ENCODE measurements at places on chromosomes 4 and X. TPM values are rescaled to one million over a fixed set of nuclear protein-coding genes. Genes with fewer than 3 reads are reported as not detected.

Gene ASB5
- total RNA-seq: not detected

Gene TREX2
- total RNA-seq: 1.0 TPM

Gene SNX25
- total RNA-seq: 21.9 TPM

Gene KCND1
- 5.4 TPM for total RNA-seq

Gene STATH
- total RNA-seq: not detected

Gene ATP1B4
- not detected for total RNA-seq

Gene RGN
- 1.4 TPM for total RNA-seq

Gene COL4A6
- 3.6 TPM for total RNA-seq

Gene AMTN
- total RNA-seq: not detected

Gene PI4K2B
- total RNA-seq: 8.0 TPM

Gene GAB3
- total RNA-seq: 17.7 TPM

Gene CNGA1
- 1.1 TPM for total RNA-seq

Gene CXCL11
- not detected for total RNA-seq

Gene ADAM29
- total RNA-seq: not detected

Gene REELD1
- total RNA-seq: 1.3 TPM

Gene GAGE2A
- total RNA-seq: not detected

Gene TASL
- total RNA-seq: 3.1 TPM

Gene AFP
- not detected for total RNA-seq

Gene VEGFD
- total RNA-seq: 8.2 TPM

Gene TMEM31
- not detected for total RNA-seq

Gene FDCSP
- not detected for total RNA-seq

Gene ADGRG2
- 8.3 TPM for total RNA-seq

Gene CSAG1
- total RNA-seq: not detected

Gene PPEF2
- not detected for total RNA-seq

Gene PRMT9
- 7.6 TPM for total RNA-seq

Gene ETNPPL
- not detected for total RNA-seq

Gene NHSL2
- 20.2 TPM for total RNA-seq

Gene UGT2B10
- total RNA-seq: not detected

Gene NEUROG2
- not detected for total RNA-seq

Gene QDPR
- total RNA-seq: 35.5 TPM

Gene FHIP1A
- total RNA-seq: 7.7 TPM

Gene PNMA5
- total RNA-seq: not detected

Gene PCDH19
- total RNA-seq: 4.3 TPM

Gene ASB11
- total RNA-seq: not detected

Gene PCYT1B
- total RNA-seq: not detected

Gene CFI
- 53.6 TPM for total RNA-seq

Gene PLXNA3
- total RNA-seq: 12.9 TPM

Gene HTT
- 52.2 TPM for total RNA-seq

Gene UXT
- 96.2 TPM for total RNA-seq

Gene DMRTC1
- total RNA-seq: not detected

Gene EVC
- total RNA-seq: 21.4 TPM

Gene BOD1L1
- total RNA-seq: 35.6 TPM

Gene HMX1
- total RNA-seq: not detected

Gene SMIM31
- not detected for total RNA-seq

Gene PDE6B
- 3.4 TPM for total RNA-seq
